NCI-H146 (cell line): ENCODE measurements at places on chromosomes 7 and 10.
A peak's percentile ranks its signal among the peaks of the same experiment; 100 is the strongest.

GRCh38 chr10:93680412-93681047 lies 21.9 kb downstream of the FRA10AC1 start:
- DNase-seq: peak; percentile 49

DNA sequence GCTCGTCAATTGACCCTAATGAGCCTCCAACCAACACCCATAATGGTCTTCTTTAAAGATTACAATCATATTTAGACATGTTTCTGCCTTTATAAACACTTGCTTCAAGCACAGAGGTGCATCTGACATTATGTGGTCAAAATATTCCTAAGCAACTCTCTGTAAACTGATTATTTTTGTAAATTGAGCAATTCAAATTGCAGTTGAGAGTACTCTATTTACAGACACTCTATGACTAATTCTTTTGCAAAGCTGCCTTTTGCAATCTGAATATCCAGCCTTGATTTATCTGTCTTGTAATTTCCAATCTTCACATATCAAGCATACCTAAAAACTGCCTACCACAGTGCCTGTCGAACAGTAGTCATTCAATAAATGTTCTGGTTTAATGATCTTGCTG lies 112.0 kb downstream of the PDE1C start:
- no peak for DNase-seq

GRCh38 chr10:74165530-74165901 lies 14.5 kb downstream of the ADK start:
- no peak for DNase-seq

DNA sequence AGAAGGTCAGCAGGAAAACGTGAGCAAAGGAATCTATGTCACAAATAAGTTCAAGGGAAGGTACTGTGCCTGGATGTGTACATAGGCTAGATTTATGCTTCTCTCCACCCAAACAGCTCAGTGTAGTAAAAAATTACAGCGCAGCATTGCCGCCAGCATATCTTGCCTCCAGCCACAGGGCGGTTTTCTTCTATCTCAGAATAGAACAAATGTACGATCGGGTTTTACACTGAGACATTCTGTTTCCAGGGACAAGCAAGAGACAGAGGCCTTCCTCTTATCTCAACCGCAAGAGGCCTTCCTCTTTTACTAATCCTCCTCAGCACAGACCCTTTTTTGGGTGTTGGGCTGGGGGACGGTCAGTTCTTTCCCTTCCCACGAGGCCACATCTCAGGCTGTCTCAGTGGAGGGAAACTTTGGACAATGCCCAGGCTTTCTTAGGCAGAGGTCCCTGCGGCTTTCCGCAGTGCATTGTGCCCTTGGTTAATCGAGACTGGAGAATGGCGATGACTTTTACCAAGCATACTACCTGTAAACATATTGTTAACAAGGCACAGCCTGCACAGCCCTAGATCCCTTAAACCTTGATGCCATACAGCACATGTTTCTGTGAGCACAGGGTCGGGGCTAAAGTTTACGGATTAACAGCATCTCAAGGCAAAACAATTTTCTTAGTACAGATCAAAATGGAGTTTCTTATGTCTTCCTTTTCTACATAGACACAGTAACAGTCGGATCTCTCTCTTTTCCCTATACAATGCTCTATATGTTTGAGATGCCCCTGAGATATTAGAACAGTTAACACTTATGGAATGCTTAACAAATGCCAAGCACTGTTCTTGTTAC lies 11.6 kb upstream of the ABHD11 start:
- no peak for DNase-seq

GRCh38 chr10:122164815-122165483 lies 106.1 kb upstream of the BTBD16 start:
- DNase-seq: peak; percentile 26

DNA sequence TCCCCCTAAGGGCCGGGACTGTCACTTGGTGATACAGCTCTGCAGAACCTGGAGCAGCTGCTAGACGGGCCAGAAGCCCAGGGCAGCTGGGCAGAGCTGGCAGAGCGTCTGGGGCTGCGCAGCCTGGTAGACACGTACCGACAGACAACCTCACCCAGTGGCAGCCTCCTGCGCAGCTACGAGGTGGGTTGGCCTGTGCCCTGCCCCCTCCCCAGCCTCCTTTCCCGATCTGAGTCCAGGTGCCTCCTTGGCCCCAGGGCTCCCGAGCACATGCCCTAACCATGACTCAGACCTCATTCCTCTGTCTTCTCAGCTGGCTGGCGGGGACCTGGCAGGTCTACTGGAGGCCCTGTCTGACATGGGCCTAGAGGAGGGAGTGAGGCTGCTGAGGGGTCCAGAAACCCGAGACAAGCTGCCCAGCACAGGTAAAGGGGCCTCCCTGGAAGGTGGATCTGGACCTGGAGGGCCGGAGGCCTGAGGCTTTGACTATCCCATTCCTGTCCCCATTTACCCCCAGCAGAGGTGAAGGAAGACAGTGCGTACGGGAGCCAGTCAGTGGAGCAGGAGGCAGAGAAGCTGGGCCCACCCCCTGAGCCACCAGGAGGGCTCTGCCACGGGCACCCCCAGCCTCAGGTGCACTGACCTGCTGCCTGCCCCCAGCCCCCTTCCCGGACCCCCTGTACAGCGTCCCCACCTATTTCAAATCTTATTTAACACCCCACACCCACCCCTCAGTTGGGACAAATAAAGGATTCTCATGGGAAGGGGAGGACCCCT lies 6.4 kb downstream of the NFKB2 start:
- no peak for DNase-seq

DNA sequence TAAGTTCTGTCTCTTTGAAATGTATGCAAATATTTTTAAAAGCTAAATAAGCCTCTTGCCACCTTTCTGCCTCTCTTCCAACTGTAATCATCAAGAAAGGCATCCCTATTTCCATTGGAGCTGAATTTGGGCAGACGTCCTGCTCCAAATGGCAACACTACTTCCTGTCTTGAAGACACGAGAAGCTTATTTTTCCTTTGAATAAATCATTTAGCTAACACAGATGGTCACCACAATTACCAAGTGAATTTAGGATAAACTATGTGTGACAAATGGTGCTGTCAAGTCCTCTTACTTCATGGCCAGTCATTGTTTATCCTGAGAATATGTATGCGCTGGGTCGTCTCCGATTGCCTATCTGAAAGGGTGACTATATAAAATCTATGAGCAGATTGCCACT lies 268.0 kb downstream of the ANKRD7 start:
- no peak for DNase-seq

- DNase-seq: no peak
Measured at GRCh38 chr10:125057158-125058001, 103.0 kb downstream of the CTBP2 start.

GRCh38 chr10:51109801-51110533 lies 35.7 kb downstream of the PRKG1 start:
- DNase-seq: no peak

- DNase-seq: no peak
Measured at GRCh38 chr10:32408690-32409089, 37.2 kb upstream of the CCDC7 start.

GRCh38 chr10:27626890-27627289 lies 118.7 kb downstream of the MKX start:
- DNase-seq: no peak

DNA sequence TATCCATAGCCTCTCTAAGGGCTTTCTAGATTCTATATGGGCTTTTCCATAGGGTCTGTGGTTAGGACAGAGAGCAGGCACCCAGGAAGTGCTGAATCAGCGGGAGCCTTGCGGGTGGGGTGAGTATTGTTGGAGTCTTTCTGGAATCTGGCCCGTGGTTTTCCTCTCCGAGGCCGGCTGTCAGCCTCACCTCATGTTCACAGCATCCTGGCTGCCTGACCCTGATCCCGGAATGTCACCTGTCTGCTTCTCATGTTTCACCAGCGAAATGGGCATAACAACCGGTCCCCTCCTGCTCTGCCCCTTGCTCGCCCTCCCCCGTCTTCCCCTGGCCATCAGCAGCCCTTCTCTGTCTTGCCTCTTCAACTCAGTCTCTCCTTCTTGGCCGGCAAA lies 36.5 kb downstream of the DDIT4 start:
- peak; percentile 22 for DNase-seq

DNA sequence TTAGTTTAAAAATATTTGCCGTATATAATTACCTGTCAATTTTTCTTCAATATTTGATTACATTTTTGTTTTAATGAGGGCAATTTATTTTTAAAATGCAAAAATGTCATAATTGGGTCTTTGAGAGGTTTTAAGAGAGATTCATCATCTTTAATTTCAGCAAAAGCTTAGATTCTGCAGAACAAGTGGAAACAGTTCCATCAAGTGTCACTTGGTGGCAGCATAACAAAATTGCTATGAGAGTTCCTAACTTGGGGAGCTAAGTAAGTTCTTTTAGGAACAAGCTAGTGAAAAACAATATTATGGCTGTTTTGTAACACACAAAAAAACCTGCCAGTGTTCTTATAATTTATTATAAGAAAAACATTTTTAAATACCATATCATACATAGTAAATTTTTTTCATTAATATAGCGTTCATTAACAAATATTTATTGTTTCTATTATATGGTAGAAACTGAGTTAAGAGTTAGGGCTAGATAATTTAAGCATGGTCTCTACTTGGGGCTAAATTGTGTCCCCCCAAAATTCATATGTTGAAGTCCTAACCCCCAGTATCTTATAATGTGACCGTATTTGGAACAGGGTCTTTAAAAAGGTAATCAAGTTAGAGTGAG lies 155.2 kb downstream of the MAGI2 start:
- peak; percentile 9 for DNase-seq

DNA sequence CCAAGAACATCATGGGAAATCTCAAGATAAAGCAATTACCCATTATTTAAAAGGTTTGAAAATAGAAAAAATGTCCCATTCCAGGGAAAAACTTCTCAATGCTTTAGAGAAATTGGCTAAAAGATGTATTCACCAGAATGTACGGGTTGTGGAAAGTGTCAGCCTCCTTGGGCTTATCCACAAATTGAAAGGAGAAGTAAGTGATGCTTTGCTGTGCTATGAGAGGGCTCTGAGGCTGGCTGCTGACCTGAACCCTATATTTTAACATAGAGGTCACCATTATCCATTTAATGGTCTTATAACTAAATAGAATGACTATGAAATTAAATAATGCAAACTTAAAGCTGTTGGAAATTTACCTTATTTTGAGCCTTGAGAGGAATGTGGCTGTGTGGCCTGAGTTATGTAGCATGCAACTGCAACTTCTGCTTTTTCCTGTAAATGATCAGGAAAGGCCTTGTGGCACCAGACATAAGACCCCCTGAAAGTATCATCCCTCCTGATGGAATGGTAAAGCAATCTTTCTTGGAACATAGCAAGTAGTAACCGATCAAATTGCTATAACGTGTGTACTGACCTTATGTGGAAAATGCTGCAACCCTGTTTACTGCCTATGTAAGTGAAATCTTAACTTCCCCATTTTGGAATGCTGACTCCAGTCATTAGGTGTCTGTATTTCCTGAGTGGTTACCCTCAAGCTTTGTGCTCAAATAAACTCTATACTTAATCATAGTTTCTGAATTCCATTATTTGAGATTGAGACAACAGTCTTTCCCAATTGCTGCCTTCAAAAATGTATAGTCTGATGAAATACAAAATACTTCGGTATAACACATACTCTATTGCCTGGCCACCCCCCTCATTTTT lies 6.9 kb downstream of the IFIT1B start:
- DNase-seq: no peak

- DNase-seq: no peak
Measured at GRCh38 chr10:94133239-94133638, 139.5 kb downstream of the PLCE1 start.

DNA sequence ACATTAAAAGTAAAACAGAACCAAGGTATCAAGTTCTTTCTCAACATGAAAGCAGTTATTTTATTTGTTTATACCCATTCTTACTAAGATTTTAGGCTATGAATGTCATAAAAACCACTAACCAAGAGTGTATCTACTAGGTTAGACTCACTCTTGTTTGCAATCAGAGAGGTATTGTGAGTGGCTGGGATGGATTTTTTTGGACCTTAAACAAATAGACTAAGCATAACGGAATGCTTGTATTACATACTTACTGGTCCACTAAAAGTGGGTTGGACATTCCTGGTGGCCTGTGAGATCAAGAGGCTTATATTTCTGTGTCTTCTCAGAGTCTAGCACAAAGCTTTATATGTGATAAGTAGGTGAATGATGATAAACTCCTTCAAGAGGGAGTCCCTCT lies 32.6 kb upstream of the CBLL1 start:
- DNase-seq: no peak

- DNase-seq: no peak
Measured at GRCh38 chr7:136247211-136247610, 270.1 kb upstream of the MTPN start.

- no peak for DNase-seq
Measured at GRCh38 chr10:33813871-33814270, 479.4 kb upstream of the NRP1 start.

DNA sequence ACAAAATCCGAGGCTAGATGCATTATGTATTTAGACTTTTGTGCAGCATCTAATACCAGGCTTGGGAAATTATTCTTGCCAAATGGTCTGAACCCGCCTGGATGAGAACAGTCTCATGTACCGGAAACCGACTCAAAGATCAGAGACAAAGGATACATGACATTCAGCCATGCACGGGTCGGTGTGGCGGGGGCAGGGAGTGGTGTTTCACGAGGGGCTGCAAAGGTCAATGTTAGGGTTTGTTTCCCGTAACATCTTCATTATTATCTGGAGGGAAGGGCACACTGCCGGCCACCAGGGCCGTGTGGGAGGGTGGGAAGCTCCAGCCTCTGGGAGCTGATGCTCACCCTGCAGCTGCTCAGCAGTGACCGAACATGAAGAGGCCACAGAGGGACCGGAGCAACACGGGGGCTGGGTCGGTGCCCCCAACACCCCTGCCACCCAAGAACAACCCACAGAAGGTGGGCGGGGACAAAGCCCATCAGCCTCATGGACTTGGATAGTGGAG lies 23.1 kb downstream of the CNPY1 start:
- DNase-seq: no peak
